Endothelial cell of coronary artery (primary cell): ENCODE measurements at places on chromosomes 5 and 9. TPM values are rescaled to one million over a fixed set of nuclear protein-coding genes. Genes with fewer than 3 reads are reported as not detected.

Gene PCDHB10
- 0.72 and 1.0 TPM in 2 replicates for total RNA-seq

Gene TTC33
- total RNA-seq, result 12.3 and 14.3 TPM in 2 replicates

Gene PITX1
- 0.09 and 1.4 TPM in 2 replicates for total RNA-seq

Gene ITGA1
- total RNA-seq, result 4.6 and 6.6 TPM in 2 replicates

Gene BHMT
- total RNA-seq, result not detected in 2 replicates

Gene ARHGEF39
- 0.38 and 0.81 TPM in 2 replicates for total RNA-seq

Gene C5orf52
- not detected in 2 replicates for total RNA-seq

Gene LEAP2
- total RNA-seq, result 0.09 and 0.19 TPM in 2 replicates

Gene ERAP2
- total RNA-seq, result 7.6 and 80.0 TPM in 2 replicates

Gene ARL10
- total RNA-seq, result 6.1 and 16.4 TPM in 2 replicates

Gene C5orf58
- total RNA-seq, result not detected in 2 replicates

Gene IL7R
- 1.6 and 3.2 TPM in 2 replicates for total RNA-seq

Gene GPR151
- not detected in 2 replicates for total RNA-seq

Gene ACTBL2
- total RNA-seq, result 0.28 TPM in 1 of 2 replicates, not detected in the other

Gene SLC28A3
- 1.2 TPM in 1 of 2 replicates, not detected in the other for total RNA-seq

Gene ANKRD18B
- total RNA-seq, result 0.94 and 2.7 TPM in 2 replicates

Gene EQTN
- not detected in 2 replicates for total RNA-seq

Gene S100Z
- not detected in 2 replicates for total RNA-seq

Gene PCDHB4
- total RNA-seq, result 0.09 TPM in 2 replicates

Gene MRPL36
- total RNA-seq, result 58.5 and 71.6 TPM in 2 replicates

Gene WASHC1
- total RNA-seq, result 4.9 and 5.6 TPM in 2 replicates

Gene PCDHA11
- 0.09 and 0.27 TPM in 2 replicates for total RNA-seq

Gene PTGES2
- total RNA-seq, result 112 and 116 TPM in 2 replicates

Gene TEX48
- not detected in 2 replicates for total RNA-seq

Gene SPIN1
- 42.4 and 50.4 TPM in 2 replicates for total RNA-seq

Gene ANKRA2
- total RNA-seq, result 13.0 and 13.3 TPM in 2 replicates

Gene ANKRD20A1
- total RNA-seq, result 0.36 and 1.7 TPM in 2 replicates

Gene SQSTM1
- total RNA-seq, result 355 and 525 TPM in 2 replicates

Gene OMD
- total RNA-seq, result 0.94 TPM in 1 of 2 replicates, not detected in the other

Gene KCNMB1
- total RNA-seq, result 0.54 and 0.66 TPM in 2 replicates

Gene NPDC1
- 29.4 and 39.3 TPM in 2 replicates for total RNA-seq

Gene C9orf50
- total RNA-seq, result 0.09 TPM in 1 of 2 replicates, not detected in the other

Gene ZNF618
- total RNA-seq, result 9.7 and 12.9 TPM in 2 replicates

Gene HACD4
- total RNA-seq, result 0.45 and 0.56 TPM in 2 replicates

Gene WDR31
- total RNA-seq, result 0.54 and 0.75 TPM in 2 replicates

Gene FBLL1
- total RNA-seq, result 0.36 and 0.47 TPM in 2 replicates

Gene MEIKIN
- total RNA-seq, result not detected in 2 replicates

Gene SAPCD2
- total RNA-seq, result 5.5 and 15.9 TPM in 2 replicates

Gene NAIP
- 1.4 and 2.4 TPM in 2 replicates for total RNA-seq

Gene ST6GALNAC4
- total RNA-seq, result 38.7 and 46.9 TPM in 2 replicates

Gene SPINK13
- total RNA-seq, result not detected in 2 replicates
